ENCODE measurements at places on chromosomes 1 and 21.

DNA sequence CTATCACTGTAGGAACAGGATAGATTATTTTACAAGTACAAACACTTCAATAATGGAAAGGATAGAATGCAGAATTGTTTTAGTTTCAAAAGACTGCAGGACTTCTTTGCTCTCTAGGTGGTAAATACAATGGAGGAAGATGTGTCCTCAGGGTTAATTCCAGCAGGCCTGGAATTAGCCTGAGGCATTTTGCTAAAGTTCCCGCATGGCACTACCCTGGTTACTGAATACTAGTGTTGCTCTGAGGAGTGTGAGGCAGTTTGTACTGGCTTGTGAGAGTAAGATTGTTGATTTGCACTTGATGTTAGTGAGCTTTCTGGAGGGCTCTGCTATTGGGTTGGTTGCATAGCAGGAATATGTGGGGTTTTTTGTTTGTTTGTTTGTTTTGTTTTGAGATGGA, 61.4 kb downstream of the FASLG start:
- no peak for DNase-seq

- DNase-seq: no peak
Measured at GRCh38 chr1:99365141-99365540, 100.8 kb downstream of the PLPPR4 start.

- no peak for DNase-seq
Measured at GRCh38 chr1:67892476-67893125, 59.3 kb upstream of the GNG12 start.

DNA sequence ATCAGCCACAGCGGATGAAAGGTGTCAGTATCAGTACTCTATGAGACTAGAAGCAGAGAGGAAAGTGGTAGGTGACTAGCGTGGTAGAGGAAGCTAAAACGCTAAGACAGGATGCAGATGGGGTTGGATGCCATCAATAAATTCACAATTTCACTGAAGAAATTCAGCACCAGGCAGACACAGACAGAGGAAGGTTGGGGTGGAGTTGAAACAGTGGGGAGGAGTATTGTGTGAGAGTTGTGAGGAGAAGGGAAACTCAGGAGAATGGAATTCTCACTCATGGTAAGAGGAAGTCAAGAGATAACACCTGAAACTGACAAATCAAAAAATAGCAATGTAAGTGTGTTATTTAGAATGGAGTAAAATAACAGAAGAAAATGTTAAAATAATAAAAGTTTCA, 208.5 kb upstream of the DAB1 start:
- no peak for DNase-seq

GRCh38 chr1:236522937-236523703, 662 bp upstream of the LGALS8 start:
- no peak for DNase-seq

DNA sequence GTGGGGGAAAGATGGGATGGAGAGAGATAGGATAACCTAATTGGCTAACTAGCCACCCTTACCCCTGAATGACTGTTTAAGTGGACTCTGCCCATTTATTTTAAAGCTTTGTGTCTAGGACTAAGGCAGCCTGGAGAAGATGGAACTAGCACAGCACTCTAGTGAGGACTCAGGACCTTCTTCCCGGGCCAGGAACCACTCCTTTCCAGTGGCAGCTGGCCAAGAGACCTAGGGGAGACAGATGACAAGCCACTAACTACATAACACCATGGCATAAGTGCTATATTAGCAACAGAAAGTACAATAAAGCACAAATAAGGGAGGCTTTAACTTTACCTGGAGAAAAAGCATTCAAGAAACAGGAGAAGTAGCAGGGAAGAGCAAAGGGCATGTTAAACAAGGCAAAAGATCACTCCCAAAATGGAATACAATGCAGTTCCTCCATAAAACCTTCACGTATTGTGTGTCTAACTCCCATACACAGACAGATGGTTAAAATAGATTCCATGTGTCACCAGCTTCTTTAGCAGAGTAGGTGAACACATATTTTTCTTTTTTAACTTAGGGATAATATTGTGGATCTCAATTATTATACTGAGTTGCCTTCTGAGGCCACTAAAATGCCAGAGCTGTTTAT, 20.6 kb downstream of the CLCA1 start:
- no peak for DNase-seq

DNA sequence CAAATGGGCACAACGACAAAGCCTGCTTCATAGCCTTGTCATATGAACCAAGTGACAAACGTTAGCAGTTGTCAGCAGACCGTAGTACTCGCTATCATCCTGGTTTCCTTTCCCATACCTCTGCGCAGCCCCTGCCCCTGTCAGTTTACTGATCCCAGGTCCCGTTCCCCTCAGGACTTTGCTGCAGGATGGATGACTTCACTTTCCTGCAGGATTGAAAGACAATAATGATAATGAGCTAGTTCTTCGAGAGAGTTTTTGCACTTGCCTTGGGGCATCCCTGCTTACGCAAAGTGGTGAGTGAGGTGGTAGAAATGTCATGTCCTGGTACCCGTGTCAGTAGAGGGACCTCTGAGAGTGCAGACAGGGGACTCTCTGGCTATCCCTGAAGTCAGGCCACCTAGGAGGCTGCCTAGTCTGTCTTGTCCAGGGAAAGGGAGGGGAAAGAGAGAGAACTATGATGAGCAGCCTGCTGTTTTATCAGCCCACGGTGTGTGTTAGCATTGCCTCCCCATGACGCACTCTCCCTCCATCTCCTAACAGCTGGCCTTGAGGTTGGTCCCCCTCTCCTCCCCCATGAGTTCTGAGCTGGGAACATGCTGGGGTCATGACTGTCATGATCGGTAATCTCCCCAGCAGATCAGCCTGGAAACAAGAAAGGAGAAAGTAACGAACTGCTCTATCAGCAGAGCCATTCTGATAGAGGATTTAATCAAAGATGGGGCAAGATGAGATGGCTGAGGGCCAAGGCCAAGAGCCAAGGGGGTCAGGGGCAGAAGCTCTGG, 53.7 kb downstream of the ELK4 start:
- DNase-seq: no peak
